ENCODE measurements at places on chromosomes 12 and 14.

DNA sequence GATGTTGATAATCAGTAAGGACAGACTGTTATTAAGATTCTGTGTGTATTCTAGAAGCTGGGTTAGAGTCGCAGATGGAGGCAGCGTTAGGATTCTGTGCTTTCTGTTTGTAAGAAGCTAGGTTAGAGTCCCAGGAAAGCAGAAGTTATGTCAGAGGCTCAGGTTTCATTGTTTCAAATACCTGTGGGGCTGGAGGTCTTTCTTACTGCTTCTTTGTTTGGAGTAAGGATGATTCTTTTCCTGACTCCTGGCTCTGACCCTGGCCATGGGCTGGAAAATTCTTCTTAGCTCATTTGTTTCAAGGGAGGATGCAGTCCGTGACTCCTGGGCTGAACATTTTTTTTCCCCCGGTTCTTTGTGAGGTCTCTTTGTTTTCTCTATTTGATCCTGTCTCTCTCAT, 5.2 kb downstream of the MUCL1 start:
- no peak for DNase-seq

GRCh38 chr14:57382283-57382682, 8.1 kb upstream of the NAA30 start:
- DNase-seq, result no peak

DNA sequence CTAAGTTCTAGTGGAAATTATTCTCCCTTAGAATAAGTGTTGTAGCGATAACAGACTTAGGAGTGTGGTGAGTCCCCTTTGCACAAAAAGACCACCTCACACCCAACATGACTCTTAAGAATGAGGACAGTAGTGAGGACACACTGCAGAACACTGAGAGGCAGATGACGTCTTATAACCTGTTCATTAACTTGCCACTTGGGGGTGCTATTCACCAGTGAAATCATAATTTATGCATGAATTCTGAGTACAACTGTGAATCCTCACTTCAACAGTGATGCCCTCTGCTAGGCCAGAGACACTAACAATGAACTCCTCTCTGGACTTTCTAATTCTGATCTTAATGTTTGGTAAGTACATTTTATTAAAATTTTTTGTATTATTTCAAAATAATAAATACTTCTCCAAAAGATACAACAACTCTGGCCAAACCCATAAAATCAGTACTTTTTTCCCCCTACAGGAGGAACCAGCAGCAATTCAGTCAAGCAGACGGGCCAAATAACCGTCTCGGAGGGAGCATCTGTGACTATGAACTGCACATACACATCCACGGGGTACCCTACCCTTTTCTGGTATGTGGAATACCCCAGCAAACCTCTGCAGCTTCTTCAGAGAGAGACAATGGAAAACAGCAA, 274.7 kb downstream of the DAD1 start:
- DNase-seq, result no peak

- no peak for DNase-seq
Observed at GRCh38 chr12:100920493-100920892, 125.9 kb downstream of the ANO4 start.

DNA sequence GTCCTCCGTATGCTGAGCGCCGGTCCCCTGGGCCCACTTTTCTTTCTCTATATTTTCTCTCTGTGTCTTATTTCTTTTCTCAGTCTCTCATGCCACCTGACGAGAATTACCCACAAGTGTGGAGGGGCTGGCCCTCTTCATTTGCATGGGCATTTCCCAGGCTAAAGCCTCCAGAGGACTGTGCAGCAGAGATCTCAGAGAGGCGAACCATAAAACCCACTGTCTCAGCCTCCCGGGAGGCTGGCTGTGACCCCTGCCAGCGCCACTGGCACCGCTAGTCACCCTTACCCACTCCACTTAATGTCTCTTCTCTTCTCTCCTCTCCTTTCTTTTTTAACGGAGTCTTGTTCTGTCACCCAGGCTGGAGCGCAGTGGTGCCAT, 7.1 kb upstream of the SERPINA9 start:
- no peak for DNase-seq

GRCh38 chr14:31740688-31741087, 179.5 kb downstream of the NUBPL start:
- no peak for DNase-seq

GRCh38 chr14:71665157-71665556, 267.1 kb upstream of the RGS6 start:
- no peak for DNase-seq

- DNase-seq, result no peak
Observed at GRCh38 chr12:124273630-124274029, 21.3 kb upstream of the RFLNA start.

All from Right ventricle myocardium superior (tissue), 1 donor.